Kidney capillary endothelial cell (primary cell): ENCODE measurements at places on chromosomes 2 and 18.

DNA sequence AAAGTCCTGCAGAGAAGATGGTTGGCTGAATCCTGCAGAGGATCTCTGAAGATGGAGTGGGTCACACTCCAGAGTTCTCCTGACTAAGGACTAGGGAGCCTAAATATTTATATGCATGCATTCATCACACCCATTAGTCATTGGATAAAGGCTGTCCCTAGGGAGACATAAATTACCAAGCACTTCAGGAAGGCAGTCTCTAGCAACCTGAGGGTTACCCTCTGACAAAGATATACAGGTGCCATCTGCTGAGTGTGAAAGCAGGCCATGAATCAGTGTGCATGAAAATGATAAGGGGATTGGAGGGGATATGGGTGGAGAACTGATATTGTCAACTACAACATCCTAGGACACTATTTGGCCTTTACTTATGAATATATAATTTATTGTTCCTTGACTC lies 294.8 kb upstream of the DDX18 start:
- no peak for DNase-seq

GRCh38 chr18:68267583-68267982 lies 447.3 kb downstream of the TMX3 start:
- no peak for DNase-seq

GRCh38 chr2:68452158-68452900 lies 14.8 kb downstream of the FBXO48 start:
- DNase-seq = no peak

DNA sequence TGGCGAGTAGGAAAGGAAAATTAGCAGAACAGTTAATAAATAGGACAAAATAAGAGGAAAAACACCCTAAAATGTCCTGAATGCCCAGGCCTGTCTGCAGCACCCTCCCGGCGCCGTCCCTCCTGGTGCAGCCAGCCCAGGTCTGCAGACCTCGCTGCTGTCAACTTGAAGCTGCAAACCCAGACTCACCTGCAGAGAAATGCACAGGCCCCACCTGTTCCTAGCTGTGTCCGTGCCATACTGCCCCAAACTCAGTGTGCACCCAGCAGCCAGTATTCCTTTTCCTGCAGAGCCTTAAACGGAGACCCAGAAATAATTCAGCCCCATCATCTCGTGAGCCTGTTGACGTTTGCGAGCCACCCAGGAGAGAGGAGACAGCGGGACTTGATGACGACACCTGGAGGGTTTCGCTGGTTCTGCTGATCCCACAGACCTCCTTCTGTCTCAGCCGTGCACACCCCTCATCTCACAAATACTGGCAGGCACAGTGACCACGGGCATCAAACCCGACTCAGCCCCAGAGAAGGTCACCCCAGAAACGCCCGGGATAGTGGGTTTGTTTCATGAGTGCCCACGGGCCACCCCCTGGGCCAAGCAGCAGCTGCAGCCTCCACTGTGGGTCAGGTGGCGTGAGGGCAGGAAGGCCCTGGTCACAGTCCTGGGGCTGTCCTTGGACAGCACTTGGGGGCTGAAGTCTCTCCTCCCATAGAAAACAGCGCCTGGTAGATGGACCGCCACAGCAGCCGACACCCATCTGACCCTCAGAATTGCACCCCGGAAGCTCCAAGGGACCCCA lies 239.5 kb upstream of the SALL3 start:
- DNase-seq = no peak

GRCh38 chr2:211157211-211157610 lies 600.8 kb downstream of the CPS1 start:
- no peak for DNase-seq

DNA sequence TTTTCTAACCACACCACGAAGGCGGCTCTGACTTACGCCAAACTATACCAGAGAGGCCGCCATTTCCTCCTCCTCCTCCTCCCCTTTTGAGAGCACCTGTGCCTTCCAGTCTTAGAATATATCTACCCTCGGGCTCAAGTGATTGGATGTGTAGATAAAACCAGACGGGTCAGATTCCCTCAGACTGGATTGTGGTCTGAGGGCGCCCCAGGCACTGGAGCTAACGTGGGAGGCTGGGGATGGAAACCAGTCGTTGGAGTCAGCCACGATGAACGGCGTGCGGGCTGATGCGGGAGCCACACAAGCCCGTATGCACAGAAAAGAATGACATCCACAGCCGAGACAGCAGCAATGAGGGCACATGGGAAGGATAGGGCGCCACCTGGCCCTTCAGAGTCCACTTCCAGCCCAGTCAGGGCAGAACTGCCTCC lies 12.3 kb upstream of the ODC1 start:
- DNase-seq = no peak

- DNase-seq = no peak
Observed at GRCh38 chr18:62287781-62288664, 37.1 kb upstream of the TNFRSF11A start.

DNA sequence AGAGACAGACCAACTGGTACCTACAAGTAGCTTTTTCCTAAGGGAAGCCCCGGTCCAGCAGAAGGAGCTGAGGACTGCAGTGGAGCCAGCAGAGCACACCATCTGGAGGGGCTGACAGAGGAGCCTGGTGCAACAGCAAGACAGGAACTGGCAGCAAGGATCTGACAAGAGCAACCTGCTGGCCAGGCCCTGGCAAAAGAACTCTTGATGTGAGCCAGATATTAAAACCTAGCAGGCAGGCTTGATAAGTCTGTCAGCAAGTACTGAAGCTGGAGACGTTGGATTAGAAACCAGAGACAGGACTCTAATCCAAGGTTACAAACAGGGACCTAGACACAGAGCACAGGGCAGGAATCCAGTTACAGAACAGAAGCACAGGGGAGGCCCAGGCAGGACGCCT lies 260.7 kb upstream of the MGAT5 start:
- no peak for DNase-seq

DNA sequence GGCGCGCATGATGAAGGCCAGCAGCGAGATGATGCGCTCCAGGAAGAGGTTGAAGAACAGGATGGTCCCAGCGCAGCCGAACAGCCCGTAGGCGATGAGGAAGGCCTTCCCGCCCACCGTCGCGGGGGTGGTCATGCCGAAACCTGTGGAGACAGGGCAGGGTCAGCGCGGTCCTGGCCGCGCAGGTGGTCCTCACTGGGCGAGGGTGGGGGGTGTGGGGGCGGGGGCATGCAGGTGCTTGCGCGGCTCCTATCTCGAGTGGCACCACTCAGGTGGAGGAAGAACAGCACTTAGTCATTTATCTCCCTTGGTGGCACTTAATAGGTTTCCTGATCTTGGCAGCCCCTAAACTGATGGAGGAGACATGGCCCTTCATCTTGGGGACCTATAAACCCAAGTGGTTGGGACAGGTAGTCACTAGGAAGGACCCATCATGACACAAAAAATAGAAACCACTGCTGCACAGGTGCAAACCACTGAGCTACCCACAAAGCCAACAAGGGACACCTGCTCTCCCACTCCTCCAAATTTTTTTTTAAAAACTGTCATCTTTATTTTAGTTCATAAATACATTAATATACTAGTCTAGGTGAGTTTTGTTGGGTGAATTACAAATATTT lies 118.8 kb downstream of the MSH2 start:
- no peak for DNase-seq

DNA sequence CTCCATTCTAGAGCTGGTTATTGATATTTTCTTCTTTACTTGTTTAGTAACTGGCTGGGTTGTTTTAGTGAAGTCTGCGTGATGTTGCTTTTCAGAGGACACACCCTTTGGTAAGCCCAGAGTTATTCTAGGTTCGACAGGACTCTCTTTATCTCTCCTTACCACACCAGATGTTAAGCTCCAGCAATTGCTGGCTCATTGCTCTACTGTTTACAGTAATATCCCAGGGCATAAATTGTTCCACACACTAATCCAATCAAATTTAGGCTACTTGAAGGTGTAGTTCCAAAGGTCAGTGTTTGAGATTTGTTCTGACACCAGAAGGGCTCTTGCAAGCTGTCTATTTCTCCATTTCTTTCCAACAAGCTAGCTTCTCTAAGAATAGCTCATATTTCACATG lies 506.6 kb downstream of the NR4A2 start:
- DNase-seq = no peak

- DNase-seq = no peak
Observed at GRCh38 chr2:105873721-105874120, 129.0 kb downstream of the NCK2 start.

GRCh38 chr2:46697830-46698323 lies 217.7 kb downstream of the MCFD2 start:
- DNase-seq = no peak

- DNase-seq = no peak
Observed at GRCh38 chr2:144989579-144990270, 469.8 kb upstream of the ZEB2 start.

- peak; percentile 41 for DNase-seq
Observed at GRCh38 chr2:50491541-50492476, 540.1 kb downstream of the NRXN1 start.

DNA sequence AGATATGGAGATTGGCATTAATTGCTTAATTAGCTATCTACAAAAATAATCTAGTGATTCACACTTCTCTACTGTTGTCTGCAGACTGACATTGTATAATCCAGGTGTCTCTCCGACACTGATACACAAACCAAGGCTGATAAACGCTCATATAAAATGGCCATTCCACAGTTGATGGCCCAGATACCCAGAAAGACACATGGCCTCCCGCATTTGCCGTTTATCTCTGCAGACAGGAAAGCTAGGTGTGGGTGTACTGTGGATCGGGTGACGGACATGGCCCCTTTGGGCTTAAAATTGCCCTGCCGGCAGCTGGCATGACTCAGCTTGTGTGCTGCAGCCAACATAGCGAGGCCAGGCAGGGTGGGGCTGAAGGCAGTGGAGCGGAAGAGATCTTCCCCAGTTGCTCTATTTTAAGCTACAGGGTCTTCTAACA lies 18.5 kb downstream of the PMAIP1 start:
- no peak for DNase-seq

DNA sequence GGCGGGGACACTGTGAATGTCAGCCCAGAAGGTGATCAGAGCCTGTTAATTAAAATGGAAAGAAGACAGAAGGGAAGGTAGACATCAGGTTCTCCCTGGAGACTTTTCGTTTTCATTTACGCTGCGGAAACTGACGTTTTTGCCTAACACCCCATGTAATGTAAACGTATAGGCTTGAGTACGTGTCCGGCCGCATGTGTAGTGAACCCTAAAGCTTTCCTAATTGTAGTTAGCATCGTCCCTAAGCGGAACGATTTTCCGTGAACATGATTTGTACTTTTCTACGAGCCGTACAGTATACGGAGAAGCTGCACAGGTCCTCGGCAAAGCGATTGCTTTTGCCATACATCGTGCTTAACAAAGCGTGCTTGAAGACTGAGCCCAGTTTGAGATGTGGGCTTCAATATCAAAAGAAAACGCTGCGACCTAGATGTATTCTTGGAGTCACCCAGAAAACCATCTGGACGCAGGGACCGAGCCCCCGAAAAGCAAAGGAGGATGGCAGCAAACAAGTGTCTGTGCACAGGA lies 284 bp downstream of the TIMM21 start:
- peak; percentile 7 for DNase-seq

- no peak for DNase-seq
Observed at GRCh38 chr2:102773149-102773705, 11.4 kb downstream of the TMEM182 start.

DNA sequence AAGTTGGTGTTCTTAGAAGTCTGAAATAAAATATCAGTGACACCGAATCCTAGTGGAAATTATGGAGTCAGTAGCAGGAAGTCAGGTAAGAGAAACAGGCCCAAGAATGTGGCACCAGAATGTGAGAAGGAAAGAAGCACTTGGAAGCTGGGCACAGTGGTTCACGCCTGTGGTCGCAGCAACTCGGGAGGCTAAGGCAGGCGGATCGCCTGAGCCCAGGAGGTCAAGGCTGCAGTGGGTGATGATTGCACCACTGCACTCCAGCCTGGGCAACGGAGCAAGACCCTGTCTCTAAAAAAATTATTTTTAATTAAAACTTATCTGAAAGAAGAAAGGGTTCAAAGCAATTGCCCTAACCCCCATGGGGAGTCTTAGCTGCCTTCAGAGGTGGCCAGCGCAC lies 268.3 kb upstream of the SALL3 start:
- DNase-seq = no peak

GRCh38 chr2:217573571-217573970 lies 429.2 kb downstream of the TNS1 start:
- DNase-seq = no peak

GRCh38 chr2:173631127-173631460 lies 276.4 kb downstream of the CDCA7 start:
- no peak for DNase-seq

DNA sequence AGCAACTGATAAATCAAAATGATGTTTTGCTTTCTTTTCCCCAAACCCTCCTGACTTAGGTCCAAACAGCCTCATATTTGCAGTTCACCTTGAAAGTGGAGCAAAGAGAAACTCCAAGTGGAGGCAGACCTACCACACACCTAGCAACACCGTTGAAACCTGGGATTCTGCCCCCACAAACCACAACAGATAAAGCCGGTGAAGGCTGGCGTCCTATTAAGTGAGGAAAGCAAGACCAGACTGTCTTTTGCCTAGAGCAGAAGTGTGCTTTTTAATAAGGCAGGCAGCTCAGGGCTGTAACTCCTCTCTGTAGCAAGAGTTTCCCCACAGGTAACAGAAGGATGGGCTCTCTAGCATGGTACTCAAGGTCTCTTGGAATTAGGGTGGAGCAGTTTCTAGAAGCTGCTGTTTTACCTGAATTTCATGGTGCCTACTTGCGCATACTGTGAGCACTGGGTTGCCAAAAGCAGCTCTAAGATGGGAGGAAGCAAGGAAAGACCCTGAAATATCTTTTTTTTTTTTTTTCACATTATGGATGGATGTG lies 336.9 kb downstream of the BCL11A start:
- DNase-seq = no peak

- DNase-seq = no peak
Observed at GRCh38 chr18:72470391-72470790, 73.8 kb downstream of the CBLN2 start.

GRCh38 chr18:46958209-46958608 lies 40.8 kb downstream of the KATNAL2 start:
- no peak for DNase-seq

GRCh38 chr18:5894611-5895298 lies 567 bp downstream of the TMEM200C start:
- no peak for DNase-seq
